ENCODE measurements at places on chromosomes 5 and 9.

GRCh38 chr5:127925916-127926315, 157.7 kb upstream of the SLC12A2 start:
- DNase-seq, result no peak

GRCh38 chr5:134003817-134004625, 754 bp downstream of the VDAC1 start:
- peak; percentile 40 for DNase-seq

DNA sequence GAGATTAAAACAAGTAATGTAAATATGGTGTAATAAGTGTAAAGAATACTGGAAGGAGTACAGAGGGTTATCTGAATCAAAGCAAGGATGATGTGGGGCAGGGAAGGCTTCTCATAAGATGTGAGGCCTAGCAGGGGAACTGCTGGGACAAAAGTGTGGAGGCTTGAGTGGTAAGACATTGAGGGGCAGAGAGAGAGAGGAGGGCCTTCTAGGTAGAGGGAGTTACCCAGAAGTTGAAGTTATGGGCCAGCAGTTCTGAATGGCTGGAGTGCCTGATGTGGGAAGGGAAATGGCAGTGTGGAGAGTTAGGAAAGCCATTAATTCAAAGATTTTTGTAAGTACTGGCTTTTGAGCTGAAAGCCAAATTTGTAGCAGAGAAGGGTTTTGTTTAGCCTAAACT, 36.8 kb downstream of the CPEB4 start:
- no peak for DNase-seq

DNA sequence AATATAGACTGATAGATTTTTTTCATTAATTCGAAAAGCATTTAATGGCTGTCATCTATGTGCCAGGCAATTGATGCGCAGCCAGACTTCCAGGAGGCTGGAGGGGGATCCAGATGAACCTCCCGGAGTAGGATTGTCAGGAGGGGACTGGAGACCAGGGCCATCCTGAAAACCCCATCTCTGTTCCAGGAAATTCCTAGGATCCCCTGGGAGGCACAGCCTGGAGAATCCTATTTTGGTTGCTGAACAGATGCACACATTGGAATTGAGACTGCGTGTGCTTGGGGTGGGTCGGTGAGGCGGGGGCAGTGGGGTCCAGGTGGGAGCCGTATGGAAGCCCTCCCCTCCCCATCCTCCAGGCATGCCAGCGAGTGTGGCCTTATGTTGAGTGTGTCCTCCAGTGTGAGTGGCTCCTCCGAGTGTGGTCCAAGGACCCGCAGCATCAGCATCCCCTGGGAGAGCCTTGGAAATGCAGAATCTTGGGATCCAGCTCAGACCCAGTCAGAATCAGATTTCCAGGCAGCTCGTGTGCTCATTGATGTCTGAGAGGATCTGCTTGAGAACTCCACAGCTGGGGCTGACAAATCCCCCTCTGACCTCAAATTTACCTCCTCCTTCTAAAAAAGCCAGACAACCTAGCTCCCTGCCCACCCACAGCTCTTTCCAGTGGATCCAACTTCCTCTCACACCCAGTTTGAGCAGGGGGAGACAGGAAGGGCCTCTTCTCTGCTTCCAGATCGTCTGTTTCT, 38.7 kb downstream of the ROPN1L start:
- DNase-seq, result no peak

- no peak for DNase-seq
Observed at GRCh38 chr5:8058616-8059190, 189.8 kb downstream of the MTRR start.

GRCh38 chr5:137619191-137619870, 116.6 kb downstream of the KLHL3 start:
- no peak for DNase-seq

DNA sequence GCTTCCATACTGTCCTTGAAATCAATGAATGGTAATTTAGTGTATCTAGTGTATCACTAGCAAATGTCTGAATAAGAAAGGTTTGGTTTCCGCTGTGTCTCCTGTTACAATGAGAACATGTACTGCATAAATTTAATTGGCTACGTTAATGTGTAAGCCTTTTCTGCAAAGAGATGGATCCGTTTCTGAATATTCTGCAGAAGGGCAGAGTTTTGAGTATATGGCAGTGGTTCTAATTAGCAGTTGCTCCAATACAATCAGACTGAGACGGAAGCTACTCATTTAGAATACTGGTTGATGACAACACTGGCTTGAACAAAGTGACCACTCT, 555 bp upstream of the PCDHGC4 start:
- no peak for DNase-seq

DNA sequence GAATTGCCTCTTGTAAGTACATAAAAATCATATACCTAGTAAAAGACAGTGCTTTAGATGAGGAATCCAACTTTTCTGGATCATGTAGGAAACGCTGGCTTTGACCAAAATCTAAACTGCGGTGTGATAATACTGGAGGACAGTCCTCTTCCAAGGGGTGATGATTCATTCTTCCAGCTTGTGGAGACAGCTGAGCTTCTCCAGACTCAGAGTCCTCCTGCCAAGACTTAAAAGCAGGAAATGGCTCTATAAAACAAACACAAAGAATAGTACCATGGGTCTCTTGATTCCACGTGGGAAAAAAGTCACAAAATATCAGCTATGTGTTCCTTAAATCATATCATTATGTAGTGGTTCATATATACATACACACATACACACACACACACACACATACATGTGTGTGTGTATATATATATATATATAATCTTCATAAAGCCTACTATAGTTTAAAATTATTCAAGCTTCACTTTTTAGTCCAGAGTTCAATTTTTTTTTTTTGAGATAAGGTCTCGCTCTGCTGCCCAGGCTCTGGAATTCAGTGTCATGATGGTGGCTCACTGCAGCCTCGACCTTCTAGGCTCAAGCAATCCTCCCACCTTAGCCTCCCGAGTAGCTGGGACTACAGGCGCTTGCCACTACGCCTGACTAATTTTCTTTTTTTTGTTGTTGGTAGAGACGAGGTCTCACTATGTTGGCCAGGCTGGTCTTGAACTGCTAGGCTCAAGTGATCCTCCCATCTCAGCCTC, 65.0 kb downstream of the PKD2L2 start:
- DNase-seq, result no peak

DNA sequence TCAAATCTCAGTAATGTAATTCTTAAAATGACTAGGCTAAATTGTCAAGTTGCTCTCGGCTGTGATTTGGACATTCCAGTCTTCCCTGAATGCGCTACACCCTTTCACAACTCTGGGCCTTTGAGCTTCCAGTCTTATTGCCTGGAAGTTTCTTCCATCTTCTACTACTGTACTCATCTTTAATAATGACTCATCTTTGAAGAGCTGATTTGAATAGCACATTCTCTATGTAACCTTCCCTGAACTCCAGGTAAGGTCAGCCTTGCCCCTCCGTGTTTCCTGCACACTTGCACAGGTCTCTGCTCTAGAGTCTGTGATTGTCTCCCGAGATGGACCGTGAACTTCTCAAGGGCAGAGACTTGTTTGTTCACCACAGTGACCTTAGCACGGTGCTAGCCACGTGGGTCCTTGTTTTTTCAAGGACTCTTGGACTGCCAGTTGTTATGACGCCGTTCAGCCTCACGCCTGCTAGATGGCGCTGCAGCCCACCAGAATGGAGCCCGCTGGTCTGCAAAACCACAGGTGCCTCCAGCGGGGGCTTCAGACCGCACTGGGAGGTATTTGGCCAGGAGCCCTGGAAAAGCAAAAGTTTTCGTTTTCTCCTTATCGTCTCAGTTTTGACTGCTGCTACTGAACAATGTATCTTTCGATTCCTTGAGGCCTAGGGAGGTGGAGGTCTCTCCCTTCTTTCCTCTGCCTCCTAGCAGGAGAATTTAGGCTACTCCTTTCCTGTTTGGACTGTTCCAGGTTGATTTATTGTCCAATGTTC, 44.4 kb downstream of the SEC61B start:
- peak; percentile 34 for DNase-seq

All from CD4-positive, alpha-beta T cell (primary cell).